ENCODE measurements at places on chromosomes 11 and 22. TPM values are rescaled to one million over a fixed set of nuclear protein-coding genes. Genes with fewer than 3 reads are reported as not detected.

MCHR1 gene
- 1.4 TPM for total RNA-seq

CLDN5 gene
- 8.7 TPM for total RNA-seq

CNGA4 gene
- not detected for total RNA-seq

CDC45 gene
- 0.96 TPM for total RNA-seq

USP2 gene
- total RNA-seq: 2.9 TPM

LDHAL6A gene
- total RNA-seq: 0.96 TPM

RCOR2 gene
- 3.4 TPM for total RNA-seq

DNA sequence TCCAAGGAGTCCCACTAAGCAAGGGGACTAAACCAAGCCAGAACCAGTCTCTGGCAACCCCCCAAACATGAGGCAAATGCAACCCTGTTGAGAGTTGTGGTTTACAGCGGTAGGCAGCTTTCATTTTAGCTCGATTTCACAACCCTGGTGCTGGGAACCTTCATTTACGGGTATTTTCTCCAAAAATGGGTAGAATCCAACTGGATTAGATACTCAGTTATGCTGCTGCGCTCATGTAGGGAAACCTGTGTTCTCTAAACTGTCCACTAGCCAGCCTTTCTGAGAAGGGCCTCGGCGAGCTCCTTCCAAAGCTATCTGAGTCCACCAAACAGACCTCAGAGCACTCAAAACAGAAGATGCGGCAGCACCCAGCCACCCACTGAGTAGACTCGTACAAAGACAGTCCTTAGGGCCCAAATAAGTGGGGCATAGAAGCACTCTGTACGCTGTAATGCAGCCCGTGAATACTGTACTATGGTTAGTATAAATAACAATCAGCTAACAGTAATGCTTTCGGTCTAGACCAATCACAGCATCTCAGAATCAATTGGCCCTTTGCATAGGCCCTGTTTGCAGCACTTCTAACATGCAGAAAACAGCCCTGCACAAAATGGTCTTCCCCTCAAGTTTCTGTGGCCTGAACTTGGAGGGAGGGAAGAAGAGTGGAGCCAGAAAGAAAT is 104.7 kb downstream of the ETS1 start:
- no peak for DNase-seq

DNA sequence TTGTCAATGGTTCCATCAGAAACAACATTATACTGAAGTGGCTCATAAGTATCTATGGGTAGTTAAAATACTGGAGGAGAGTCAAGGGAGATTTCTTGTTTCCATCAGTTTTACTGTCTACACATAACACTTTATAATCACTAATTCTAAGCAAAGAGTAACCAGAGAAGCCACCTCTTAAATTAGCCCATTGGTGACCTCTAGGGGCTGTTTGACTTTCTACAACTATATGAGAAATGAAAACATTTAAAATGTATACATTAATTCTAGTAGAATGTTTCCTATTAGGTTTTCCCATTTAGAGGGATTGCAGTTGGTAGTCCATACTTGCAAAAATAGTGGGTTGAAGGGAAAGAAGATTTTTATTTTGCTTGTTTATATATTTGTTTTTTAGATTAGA is 504.3 kb downstream of the FAM181B start:
- DNase-seq: peak; percentile 39

- DNase-seq: no peak
These were observed 273.9 kb downstream of the TBC1D22A start for GRCh38 chr22:47036352-47036751.

GRCh38 chr11:103862802-103863174 is 173.7 kb upstream of the DDI1 start:
- DNase-seq: no peak
